ENCODE measurements at places on chromosomes 7 and 10. TPM values are rescaled to one million over a fixed set of nuclear protein-coding genes. Genes with fewer than 3 reads are reported as not detected.
A peak's percentile ranks its signal among the peaks of the same experiment; 100 is the strongest.

DNA sequence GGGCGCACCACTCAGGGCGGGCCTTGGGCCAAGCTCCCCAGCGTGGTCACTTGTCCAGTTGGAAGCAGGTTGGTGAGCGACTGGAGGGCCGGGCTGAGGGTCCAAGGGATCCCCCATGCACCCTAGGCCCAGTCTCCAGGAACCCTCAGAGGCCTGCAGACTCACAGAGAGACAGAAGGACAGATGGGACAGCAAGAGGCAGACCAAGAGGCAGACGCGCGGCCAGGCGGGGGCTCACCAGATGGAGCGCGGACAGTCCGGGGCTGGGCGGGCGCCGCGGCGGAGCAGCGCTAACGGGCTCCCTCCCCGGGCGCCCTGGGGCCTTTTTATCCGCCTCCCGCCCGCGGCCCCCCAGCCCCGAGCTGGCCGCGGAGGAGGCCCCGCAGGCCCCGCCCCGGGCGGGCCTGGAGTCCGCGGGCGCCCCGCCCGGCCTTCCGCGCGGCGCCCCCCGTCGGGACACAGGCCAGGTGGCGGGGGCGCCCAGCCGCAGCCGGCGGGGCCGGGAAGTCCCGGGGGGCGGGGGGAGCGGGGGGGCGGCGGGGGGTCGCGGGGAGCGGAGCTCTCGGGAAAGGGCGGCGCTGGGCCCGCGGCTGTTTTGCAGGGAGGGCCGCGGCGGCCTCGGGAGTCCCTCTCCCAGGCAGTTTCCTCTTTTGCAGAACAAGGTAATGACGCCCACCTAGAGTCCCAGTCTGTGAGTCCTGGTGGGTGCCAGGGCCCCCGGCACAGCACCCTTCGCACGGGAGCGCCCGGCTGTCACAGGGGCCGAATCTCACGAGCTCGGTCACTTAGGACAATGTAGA is at the start of gene LOXL4:
TSS of gene LOXL4 (minus strand) at position 301 of the 800 bp plus-strand sequence. CDS start 5,175 bp downstream, outside the sequence.
- DNase-seq: peak; percentile 67

Gene TUBAL3
- 0.44 TPM for total RNA-seq

- DNase-seq: peak; percentile 62
Measured at GRCh38 chr10:51244748-51245490, 170.6 kb downstream of the PRKG1 start.

GRCh38 chr7:107967420-107967819 is 35.5 kb downstream of the LAMB1 start:
- DNase-seq: no peak

DNA sequence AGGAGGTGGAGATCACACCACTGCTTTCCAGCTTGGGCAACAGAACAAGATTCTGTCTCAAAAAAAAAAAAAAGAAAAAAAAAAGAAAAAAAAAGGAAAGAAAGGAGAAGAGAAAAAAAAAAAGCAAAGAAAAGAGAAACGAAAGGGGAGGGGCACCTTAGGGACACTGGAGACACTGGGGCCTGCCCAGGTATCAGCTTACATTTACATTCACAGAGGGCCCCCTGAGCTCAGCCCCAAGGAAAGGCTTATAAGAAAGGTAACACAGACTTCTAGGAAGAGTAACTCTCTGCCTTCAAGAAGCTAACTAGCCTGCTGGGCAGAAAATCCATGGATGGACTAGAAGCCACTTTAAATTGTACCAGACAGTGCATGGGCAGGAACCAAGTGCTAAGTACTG is 108.8 kb downstream of the NPY start:
- no peak for DNase-seq

Gene SPDYE16
- 0.31 TPM for total RNA-seq

GRCh38 chr7:49483142-49483541 is 290.3 kb upstream of the VWC2 start:
- peak; percentile 50 for DNase-seq

Gene UTF1
- not detected for total RNA-seq

DNA sequence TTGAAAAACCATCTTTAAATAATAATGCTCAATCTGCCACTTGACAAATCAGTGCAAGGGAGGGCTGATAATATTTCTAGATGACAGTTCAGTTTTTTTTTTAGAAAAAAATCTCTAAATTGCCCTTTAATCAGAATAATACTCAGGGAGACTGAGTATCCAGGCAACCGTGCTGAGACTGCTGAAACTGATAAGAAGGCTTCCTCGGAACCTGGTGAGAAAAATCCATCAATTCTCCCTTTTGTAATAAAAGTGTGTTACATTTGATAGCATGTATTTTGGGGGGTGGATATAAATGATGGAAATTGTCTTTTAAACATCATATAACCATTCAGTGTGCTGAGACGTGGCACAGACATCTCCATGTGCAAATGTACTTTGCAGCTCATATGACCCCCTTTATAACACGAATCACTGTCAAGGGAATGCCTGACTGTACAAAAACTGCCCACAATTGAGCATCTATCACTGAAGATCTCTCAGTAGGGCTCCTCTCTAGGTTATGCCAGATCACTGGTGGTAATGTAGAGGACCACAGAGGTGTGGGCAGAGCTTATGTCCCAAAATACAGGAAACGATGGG is 491.1 kb upstream of the ADARB2 start:
- no peak for DNase-seq

Gene H2BK1
- not detected for total RNA-seq

Gene TBC1D12
- 13.1 TPM for total RNA-seq

GRCh38 chr7:117648203-117648866 is 168.5 kb downstream of the CFTR start:
- DNase-seq: no peak

GRCh38 chr7:125670926-125671572 is 741.4 kb upstream of the POT1 start:
- peak; percentile 58 for DNase-seq

DNA sequence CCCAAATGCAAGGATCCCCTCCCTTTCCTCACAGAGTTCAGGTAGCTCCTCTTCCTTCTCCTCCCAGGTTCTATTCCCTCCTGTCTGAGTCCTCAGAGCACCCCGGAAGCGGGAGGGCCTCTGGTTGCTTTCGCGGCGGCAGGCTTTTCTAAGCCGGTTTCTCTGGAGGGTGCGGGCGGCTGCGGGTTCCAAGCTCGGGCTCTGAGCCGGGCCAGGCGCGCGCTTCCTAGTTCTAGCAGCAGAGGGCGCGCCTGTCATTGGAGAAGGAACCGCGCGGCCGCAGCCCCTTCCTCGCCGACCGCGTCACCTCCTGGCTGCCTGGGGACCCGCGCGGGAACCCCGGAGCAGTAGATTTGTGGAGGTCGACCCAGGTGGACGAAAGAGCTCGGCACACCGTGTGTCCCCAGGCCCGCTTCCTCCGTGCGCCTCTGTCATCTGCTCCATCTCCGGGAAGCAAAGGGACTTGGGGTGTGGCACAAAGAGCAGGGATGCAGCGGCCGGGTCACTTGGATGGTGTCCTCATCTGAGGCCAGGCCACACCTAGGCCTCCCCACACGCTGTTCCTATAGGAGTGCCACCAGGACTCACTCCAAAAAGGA is 389.0 kb upstream of the PODXL start:
- DNase-seq: peak; percentile 78

DNA sequence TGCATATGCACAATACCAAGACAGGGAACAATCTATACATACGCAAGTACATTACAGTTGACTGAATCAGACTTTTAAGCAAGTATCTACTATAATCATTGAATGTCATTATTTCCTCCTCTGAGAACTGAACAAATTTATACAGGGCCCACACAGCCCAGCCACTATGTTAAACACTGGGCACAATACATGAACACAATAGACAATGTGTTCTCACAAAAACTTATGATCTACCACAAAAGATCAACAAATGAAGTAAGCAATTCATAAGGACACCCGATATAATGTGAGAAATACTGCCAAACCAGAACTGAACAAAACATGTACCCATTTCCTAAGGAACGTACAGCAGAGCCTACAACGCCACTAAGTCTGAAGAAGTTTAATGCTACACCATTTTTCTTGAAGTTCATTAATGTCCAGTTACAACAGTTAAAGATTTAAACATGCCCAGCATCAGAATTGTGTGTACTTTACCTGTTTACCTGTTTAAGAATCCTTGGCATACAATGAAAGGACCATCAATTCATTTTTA is 31.5 kb downstream of the SHTN1 start:
- DNase-seq: no peak

DNA sequence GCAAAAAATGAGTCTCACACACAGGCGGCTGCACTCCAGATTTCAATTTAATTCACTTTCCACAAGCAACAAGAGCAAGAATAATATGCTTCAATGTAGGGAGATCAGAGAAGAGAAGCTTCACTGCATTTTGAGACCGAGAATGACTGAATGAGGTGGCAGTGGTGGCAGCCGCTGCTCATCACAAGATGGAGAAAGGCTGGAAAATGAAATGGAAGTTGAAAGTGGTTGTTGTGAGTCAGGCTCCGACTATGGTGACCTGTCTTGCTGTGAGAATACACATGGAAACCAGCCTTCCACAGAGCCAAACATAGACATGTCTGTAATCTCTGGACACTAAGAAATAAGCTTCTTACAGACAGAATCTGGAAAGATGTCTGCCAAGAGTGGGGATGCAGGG is 499.6 kb upstream of the LRRN3 start:
- DNase-seq: no peak

DNA sequence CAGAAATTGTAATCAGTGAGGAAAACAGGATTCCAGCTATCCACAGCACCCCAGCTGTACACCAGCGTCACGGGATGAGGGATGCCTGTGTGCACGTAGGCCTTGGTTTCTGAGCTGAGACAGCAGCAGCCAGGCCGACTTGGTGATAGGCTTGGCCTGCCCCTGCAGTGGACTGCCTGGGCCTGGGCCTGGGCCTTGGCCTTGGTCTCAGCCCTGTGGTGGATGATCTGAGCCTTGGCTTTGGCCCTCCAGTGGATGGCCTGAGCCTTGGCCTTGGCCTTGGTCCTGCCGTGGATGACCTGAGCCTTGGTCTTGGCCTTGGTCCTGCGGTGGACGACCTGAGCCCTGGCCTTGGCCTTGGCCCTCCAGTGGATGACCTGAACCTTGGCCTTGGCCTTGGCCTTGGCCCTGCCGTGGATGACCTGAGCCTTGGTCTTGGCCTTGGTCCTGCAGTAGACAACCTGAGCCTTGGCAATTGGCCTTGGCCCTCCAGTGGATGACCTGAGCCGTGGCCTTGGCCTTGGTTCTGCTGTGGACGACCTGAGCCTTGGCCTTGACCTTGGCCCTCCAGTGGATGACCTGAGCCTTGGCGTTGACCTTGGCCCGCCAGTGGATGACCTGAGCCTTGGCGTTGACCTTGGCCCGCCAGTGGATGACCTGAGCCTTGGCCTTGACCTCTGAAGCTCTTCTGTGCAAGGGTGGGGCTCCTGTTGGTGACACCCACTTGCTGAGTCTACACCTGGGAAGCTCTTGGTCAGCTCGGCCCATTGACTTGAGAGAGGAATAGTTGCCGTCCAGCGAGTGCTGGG is 93.8 kb downstream of the CUX1 start:
- DNase-seq: no peak

Gene ITGB1
- 410 TPM for total RNA-seq

GRCh38 chr7:44678471-44679179 is 70.0 kb upstream of the ZMIZ2 start:
- no peak for DNase-seq

DNA sequence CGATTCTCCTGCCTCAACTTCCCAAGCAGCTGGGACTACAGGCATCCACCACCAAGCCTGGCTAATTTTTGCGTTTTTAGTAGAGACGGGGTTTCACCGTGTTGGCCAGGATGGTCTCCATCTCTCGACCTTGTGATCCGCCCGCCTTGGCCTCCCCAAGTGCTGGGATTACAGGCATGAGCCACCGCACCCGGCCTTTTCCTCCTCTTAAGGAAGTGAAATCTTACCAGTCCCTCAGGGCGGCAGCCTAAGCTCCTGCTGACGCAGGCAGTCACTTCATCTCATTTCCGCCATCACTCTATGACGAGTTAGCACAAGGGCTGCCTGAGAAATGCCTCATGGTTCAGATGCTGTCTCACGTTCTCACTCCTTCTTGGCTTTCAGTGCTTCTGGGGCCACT is 246.0 kb upstream of the SHH start:
- DNase-seq: no peak

Gene LOXL4
- total RNA-seq: 15.1 TPM

DNA sequence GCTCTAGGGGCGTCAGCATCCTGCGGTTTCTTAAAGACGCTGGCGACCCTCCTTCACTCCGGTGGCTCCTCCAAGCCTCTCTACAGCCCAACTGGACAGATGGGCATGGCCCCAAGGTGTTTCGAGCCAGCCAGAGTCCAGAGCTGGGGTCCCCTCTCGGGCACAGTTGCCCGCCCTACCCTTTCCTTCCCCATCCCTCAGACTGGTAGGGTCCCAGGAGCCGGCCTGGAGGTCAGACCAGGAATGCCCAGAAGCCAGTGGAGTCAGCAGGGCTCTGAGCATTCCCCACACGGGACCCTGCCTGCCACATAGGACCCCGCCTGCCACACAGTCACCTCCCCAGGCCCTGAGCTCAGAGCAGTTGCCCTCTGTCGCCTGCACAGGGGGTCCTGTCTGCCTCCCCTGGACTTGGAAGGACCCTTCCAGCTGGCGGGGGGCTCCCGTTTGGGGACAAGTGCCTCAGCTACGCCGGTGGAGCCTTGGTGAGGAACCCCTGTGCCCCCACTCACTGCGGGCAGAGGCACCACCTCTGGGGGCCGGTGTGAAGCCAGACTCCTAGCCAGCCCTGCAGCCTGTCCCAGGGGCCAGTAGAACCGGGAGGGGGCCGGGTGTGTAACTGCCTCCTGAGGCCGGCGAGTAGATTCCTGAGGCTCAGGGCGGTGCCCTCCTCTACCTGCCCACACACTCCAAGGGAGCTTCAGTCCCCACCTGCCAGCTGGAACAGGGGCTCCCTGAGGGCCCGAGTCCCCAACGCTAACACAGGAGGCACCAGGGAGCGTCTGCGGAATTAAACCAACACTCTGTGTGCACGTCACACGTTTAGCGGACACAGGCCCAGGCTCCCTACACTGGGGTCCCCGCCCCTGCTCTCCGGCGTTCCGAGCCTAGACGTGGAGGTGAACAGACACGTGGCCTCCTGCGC is 19.4 kb upstream of the PDGFA start:
- DNase-seq: peak; percentile 54

DNA sequence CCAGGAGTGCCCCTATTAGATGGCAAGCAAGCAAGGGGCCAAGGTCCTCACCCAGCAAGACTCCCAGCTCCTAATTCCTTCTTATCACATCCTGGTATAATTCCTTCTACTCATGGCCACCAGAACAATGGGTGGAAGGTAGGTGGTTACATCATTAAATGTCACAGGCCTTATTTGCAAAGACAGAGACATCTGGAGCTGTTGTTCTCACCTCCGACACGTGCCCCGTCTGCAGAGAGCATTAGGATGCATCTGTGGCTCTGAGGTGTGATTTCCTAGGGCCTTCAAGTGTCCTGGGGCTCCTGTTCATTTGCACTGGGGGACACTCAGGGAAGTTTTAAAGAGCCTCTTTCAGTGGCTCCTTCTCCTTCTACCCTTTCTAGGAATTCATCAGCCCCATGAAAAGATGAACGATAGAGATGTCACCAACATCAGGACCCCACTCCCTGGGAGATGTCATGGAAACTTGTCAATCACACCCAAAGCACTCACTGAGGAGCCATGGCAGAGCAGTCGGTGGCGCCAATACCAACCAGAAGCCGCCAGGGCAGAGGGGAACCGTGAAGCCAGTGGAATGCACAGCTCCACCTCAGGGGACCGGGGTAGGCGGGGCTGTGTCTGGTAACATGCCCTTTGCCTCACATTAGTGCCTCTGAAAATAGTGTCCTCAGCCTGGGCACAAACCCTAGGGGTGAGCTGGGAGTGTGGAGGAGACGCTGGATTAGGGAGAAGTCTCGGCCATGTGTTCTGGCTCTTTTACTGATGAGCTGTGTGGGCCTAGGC is 2.9 kb upstream of the ATP6V0E2 start:
- DNase-seq: no peak

GRCh38 chr10:49652421-49653272 is 26.8 kb upstream of the C10orf53 start:
- DNase-seq: no peak

- DNase-seq: no peak
Measured at GRCh38 chr7:51021906-51022570, 239.3 kb upstream of the GRB10 start.

Gene SPDYE1
- not detected for total RNA-seq

Measured in kidney (tissue), 22 donors.